Stimulated activated CD8-positive, alpha-beta memory T cell treated with anti-CD3 and anti-CD28 coated beads, Interleukin-7, amount 100 ng/mL, for 24 hours (primary cell): ENCODE measurements at places on chromosomes 3 and 15.

DNA sequence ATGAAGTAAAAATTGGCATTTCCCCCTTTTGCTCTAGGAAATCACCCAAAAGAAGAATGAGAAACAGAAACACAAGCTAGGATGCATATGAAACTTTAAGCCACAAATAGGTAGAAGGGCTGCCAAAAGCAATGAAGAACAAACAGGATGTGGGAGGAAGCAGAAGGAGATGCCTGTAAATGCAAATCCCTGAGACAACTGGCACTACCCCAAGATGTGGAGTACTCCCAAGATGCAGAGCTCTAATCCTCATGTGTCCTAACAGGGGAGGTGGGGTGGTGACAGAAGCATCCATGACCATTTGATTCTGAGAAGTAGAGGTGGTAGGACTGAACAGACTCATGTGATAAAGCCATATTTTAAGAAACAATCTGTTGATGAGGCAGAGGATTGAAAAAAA, 31.9 kb upstream of the ZNF280D start:
- DNase-seq, result no peak

DNA sequence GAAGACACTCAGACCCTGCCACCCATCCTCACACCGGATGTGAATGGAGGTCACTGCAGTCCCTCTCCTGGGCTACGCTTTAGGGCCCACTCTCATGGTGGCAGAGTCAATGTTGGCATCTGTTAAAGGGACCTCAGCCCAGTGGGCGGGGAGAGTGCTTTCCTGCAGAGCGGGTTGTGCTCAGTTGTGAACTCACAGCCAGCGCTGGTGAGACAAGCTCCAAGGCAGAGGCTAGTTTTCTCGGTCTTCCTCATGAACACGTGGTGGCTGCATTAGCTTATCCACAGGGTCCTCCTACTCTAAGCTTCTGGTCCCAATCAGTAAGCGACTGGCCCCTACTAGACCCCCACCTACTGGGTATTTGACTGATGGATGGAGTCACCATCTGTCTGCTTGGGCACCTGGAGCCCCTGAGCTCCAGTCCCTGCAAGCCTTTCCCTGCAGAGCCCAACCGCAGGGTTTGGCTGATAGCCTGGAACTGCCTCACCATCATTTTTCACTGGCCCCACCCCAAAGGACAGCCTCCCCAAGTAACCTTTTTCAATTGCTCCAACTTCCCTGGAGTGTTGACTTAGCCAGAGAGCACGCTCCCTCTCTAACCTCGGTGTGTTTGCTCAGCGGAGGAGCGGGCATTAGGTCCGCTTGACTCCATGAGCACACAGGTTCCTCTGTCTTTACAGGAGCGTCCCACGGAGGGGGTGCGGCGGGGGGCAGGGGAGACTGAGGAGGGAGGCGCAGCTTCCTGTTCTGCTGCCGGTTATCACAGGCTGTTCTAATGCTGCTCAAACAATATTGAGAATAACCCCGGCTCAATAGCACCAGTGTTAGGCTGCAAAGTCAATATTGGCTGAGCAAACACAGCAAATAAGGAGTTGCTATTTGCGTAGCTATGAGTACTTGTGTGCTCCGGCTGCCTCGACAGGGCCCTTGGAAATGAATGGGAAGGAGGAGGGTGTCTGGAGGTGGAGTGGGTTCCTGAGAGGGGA, 141.7 kb downstream of the RPLP1 start:
- DNase-seq, result no peak

DNA sequence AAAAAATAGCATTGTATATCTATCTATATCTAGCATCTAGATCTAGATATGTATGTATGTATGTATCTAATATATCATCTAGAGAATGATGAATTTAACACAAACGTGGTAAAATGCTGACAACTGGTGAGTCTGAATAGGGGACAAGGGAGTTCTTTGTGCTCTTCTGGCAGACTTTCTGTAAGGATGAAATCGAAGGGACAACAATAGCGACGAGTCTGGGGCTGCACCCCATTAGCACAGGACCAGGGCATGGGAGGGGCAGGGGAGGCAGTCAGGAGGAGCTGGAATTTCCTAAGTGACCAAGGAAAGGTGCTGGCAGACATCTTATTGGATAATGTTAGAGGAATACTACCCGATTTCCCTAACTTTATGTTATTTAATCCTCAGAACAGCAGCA, 7.9 kb downstream of the CCR1 start:
- no peak for DNase-seq

DNA sequence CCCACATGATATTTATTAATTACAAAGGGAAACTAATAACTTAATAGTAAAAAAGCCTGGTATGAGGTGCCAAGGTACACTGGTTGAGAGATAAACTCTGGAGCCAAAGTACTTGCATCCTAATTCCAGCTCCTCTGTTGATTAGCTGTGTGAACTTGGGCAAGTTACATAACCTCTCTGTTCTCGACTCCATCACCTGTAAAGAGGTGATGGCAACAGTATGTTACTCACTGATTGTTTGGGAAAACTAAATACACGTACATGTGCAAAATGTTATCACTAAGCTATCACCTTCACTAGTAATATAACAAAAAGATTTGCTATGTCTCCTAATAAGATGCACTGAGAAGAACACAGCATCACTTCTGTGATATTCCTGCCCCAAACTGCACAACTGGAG, 206.4 kb downstream of the MEX3B start:
- DNase-seq, result no peak

DNA sequence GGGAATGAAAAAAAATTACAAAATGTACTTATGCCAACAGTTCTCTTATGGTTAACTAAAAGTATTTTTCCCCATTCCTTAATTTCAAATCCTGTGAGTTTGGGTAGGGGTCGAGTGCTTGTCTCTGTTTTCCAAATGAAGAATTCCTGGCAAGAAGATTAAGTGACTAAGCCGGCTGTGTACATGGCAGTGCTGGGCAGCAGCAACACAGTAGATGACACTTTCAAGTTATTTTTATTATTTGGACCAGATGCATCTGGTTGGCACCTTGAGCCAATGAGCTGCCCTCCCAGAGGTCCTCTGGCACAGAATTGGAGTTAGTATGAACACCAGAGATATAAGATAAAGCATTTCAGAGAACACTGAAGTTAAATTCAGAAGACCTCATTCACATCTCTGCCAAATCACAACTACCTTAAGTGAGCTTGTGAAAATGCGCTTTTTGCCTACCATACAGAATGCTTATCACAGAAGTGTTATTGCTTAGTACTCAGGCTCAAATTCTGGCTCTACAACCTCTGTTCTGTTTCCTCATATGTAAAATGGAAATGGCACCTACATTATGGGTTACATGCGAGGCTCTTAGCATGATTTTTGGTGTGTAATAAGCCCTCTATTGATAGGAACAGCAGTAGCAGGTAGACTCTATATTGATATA, 256.9 kb downstream of the UBE2E2 start:
- no peak for DNase-seq
